ENCODE measurements at places on chromosomes 7 and 10.
A peak's percentile ranks its signal among the peaks of the same experiment; 100 is the strongest.

DNA sequence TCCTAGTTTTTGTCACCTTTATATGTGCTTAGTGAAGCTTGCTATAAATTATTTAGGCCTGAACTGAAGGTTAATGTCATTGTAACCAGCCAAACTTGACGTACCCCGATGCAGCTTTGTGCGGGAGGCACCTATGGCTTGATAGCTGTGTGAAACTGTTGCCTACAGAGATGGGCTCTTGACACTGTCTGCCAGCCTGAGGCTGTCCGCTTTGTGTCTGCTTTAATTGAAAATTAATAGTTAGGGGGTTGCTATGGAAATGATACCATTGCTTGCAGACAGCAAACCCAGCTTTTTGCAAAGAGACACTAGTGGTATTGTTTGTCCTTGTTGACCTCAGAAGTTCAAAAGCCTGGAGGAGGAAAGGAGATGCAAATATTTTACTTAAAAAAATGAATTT, 2.1 kb upstream of the FOXP2 start:
- DNase-seq, result no peak

DNA sequence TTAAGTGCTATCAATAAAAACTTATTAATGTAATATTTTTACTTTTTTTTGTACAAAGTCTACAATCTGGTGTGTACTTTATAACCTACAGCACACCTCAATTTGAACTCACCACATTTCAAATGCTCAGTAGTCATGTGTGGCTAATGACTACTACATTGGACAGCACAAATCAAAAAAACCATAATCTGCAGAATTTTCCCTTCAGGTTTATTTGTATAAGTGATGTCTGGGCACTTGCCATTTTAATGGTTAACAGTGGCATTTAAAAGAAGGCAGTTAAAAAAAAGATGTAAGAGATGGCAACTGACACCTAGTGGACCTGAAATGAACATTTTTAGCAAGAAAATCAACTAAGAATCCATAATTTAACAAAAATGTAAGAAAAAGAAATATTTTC, 124.6 kb upstream of the NRBF2 start:
- DNase-seq, result no peak

DNA sequence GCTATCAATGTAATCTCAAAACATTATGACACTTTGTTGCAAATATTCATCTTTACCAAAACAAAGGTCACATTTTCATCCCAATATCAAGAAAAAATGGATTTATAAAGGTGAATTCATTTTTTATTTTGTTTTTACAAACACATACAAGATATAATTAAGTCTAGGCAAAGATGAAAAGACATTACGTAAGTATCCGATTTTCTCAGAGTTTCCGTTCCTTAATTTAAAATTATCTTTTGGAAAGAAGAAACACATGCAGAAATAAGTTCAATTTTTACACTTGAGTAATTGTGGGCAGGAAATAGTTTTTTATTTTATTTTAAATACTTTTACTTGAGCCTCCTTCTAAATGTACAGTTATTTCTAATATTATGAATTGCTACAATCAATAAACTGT, 24.6 kb downstream of the RTKN2 start:
- no peak for DNase-seq

DNA sequence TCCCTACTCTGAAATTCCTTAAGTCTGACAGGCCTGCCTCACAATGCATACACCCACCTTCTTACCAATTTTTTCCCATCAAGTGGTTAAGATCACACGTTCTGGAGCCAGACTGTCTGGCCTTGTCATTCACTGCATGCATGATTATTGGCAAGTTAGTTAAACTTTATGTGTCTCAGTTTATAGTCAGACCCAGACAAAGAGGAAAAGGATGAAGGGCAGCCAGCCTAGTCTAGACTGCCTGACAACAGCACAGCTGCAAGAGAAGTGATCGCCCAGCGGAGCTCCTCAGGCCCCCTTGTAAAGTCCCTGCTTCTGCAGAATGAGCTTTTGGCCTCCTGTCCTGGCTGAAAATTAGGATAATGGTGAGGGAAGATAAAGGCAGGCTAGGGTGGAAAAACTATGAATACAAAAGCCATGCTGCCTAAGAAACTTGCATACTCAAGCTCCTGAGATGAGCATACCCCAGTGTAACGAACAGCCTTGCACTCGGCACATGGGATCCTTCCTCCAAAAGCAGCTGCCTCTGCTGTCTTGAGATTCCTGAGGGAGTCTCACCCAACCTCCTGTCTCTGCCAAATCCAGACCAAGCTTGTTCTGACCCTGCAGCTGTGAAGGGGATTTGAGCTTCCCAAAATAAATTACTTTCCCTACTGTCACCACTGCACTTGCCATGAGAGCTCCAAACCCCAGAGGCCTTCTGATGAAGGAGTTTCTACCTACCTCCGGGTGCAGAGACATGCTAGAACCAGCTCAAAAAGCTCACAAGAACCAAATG, 26.7 kb upstream of the MRLN start:
- DNase-seq, result no peak

DNA sequence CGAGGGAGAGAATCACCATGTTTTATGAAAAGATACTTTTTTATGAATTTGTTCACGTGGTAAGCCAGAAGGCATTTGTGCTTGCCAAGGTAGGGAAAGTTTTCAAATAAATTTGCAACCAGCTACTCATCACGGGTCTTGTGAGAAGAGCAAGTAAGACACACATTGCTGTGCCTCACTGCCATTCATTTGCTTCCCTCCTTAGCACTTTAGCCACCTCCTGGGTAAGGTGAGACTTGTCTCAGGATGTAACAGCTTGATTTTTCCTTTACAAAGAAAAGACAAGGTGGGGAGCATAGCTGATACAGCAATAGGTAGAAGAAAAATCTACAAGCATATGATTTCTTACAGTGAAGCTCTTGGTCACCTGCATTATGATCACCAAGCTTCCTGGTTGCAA, 342.4 kb upstream of the GRM3 start:
- no peak for DNase-seq

- DNase-seq, result no peak
Observed at GRCh38 chr10:127813290-127813689, 76.3 kb downstream of the FOXI2 start.

- no peak for DNase-seq
Observed at GRCh38 chr7:45976485-45976856, 55.4 kb upstream of the IGFBP3 start.

DNA sequence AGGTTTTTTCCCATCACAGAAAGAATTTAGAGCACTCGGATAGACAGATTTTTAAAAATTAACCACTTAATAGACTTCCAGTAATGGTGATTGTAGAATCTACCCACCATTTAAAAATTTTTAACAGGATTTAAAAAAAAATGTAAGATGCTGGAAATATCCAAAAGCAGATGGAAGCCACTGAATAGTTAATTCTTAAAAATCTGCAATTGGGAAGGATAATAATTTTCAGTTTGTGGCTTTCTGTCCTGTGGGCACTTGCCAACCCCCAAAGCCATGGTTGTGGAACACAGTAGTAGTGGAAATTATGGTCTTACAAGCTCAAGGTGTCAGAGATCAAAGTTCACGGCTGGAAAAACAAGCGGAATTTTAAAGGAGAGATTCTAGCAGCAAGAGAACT, 101.0 kb upstream of the SP4 start:
- no peak for DNase-seq

- DNase-seq, result peak; percentile 56
Observed at GRCh38 chr10:31004611-31005193, 27.0 kb downstream of the ZNF438 start.

GRCh38 chr7:11698384-11698871, 133.6 kb downstream of the THSD7A start:
- DNase-seq, result peak; percentile 40

GRCh38 chr10:63382066-63382465, 83.7 kb downstream of the JMJD1C start:
- no peak for DNase-seq

DNA sequence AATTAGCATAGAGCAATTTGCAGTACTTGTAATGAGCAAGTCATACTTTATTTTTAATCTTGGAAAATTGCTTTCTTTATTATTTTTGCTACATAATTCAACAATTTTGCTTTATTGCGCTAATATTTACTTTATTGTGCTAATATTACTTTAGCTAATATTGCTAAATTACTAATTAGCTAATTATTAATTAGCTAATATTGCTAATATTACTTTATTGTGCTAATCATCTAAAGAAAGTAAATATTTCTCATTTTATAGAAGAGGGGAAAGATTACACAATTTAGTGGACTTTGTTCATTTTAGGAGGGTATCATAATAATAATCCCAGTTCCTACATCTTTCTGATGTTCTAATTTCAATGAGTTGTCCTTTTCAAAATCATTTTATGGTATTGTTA, 61.2 kb downstream of the RUNDC3B start:
- DNase-seq, result no peak

GRCh38 chr10:62017491-62017870, 116.0 kb downstream of the ARID5B start:
- no peak for DNase-seq

DNA sequence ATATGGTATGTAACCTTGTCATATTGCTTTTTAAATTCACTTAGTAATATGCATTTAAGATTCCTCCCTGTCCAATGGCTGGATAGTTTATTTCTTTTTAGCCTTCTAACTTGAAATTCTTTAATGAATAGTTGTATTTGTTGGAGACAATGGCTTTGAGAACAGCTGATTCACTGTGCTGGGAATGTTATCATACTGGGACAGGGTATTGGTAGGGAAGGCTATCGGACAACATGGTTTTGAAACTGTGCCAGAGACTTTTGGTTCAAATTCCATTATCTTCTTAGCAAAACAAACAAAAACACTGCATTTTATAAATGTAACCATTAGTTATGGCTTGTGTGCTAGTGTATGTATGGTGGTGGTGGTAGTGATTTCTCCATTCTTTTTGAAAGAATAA, 517.1 kb upstream of the ANKRD30A start:
- DNase-seq, result no peak

DNA sequence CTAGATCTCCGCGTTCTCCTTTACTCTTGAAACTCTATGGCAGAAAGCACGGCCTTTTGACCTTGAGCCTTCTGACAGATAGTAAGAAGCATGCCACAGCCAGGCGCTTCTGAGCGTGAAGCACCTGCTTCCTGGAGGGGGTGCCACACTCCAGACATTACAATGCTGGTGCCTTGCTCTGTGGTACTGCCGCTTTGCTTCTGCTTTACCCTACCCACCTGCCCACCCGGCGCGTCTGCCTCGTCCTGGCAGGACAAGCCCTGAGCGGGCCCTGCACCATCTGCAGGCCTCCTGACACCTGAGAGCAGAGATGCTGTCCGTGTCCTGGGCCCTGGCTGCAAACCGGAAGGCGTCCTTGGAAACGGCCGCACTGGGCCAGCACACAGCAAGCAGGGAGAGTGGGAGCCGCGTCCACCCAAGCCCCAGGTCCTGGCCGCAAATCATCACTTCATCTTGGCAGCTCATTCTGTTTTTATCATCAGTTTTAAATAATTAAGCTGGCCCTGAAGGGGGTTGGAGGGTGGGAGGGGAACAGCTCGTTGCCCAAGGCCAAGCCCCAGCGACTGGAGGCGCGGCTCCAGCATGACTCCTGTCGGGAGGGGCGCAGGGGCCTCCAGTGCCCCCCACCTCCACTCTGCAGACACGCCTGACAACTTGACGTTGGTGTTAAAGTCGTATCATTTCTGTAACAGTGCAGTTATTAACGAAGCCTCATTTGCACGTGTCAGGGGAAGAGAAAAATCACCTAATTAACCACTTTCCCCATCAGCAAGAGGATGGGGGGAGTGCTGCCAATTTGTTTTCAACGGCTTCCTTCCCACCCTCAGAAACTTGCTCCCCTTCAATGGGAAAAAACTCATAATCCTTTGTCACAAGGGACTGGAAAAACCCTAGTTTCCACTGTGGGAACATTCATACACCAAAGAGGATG, 132.2 kb downstream of the MAD1L1 start:
- no peak for DNase-seq

DNA sequence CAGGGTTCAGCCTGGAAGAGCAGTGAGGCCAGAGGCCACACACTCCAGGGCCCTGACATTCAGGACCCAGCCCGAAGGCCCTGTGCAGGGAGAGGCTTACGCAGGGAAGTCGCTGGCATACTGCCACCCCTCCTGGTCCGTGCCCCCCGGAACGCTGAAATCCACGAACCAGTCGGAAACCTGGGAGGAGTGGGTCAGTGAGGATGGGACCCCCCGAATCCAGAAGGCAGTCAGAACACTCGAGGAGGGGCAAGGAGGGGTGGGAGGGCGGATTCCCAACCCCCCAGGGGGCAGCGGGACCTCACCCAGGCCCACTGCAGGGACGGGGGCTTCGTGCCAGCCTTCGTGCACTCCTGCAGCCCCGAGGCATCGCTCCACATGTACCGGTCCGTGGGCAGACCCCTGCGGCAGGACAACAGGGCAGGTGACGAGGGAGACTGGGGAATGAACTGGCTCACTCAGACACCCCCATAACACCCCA, 13.5 kb downstream of the BHLHA15 start:
- DNase-seq, result no peak

DNA sequence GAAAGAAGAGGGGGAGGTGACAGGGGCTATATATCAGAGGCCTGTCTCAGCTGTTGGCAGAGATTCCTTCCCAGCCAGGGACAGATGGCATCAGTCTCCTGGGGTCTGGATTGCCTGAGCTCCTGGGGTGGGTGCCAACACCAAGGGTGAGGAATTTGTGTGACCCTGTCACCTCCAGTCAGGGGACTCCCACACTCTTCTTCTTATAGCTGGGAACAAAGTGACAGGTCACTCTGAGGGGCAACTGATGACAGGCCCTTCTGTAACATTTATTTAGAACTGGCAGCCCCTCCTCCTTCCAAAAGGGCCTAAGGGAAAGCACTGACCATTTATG, 53.7 kb upstream of the DUSP5 start:
- DNase-seq, result peak; percentile 26

DNA sequence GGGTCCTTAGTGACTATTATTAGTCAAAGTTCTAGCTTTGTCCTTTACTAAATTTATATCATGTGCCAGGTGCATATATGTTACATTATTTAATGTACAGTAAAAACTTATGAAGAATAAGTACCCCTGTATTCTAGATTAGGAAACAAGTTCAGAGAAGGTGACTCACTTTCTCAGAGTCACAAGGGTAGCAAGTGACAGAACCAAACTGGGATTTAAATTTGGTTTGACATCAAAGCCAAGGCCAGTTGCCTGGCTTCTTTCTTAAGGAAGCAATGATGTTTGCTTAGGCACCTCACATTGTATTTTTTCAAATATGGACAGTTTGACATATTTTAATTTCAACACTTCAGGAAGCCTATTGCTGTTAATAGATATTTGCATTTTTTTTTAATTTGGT, 2.5 kb downstream of the LSM8 start:
- no peak for DNase-seq

DNA sequence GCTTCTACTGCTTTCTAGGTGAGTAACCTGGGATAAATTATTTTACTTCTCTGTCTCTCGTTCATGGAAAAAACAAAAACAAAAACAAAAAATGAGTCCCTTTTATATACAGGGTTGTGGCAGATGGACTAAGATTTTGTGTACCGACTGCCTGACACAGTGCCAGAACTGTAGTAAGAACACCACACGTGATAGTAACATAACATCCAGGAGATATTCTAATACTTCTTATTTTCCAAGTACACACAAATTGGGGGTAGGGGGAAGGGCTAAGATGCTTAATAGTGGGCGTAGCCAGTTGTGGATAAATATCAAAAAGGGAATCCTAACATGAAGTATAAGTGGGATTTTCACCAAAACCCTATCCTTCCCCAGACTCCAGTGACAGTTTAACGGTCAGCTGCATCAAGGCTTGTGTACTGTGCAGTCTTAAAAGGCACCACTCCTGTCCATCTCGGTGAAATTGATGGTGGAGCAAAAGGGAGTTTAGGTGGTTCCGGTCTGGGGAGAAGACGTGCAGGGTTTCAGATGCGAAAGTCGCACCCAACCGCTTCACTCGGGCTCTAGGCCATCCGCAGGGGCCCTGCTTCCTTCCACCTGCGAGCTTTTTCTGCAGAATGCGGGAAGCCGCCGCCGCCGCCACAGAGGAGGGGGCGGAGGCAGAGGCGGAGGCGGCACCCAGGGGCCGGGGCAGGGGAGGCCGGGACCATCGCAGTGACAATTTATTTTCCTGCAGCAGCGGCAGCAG, at the start of gene STAMBPL1:
Gene STAMBPL1, plus strand, starts transcription at position 712 of the 748 bp plus-strand sequence. CDS start 21,464 bp downstream, outside the sequence.
- DNase-seq, result peak; percentile 80
